ENCODE measurements at places on chromosomes 6 and 20.

DNA sequence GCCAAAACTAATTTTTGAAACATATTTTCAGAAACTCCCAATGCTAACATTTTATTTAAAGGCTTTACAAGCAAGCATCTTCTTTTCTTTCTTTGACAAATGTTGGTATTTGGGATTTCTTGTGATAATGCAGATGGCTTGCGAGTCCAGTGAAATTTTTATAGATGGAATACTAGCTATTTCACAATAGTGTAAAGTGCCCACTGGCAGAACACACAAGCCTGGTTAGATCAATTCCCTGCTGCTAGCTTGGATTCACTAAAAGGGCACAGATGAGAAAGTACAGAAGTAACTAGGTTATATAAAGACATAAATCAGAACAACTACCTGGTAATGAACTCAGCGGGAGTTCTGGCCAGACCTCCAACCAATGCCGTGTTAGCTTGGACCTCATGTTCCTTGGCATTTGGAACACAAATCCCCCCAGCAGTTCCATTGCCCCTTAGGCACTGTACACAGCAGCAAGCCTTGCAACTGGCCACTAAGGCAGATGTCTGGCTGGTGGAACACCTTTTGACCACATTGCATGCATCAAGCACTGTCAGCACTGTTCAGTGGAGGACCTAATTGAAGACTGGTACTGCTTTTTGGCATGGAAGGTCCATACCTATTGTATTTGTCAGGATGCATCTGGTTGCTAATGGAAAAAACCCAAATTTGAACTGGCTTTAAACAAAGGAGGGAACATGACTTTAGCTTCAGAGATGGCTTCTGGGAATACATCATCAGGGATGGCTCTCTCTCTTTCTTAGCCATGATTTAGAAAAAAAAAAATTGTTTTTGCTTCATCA lies 15.6 kb upstream of the ZFP64 start:
- no peak for DNase-seq

DNA sequence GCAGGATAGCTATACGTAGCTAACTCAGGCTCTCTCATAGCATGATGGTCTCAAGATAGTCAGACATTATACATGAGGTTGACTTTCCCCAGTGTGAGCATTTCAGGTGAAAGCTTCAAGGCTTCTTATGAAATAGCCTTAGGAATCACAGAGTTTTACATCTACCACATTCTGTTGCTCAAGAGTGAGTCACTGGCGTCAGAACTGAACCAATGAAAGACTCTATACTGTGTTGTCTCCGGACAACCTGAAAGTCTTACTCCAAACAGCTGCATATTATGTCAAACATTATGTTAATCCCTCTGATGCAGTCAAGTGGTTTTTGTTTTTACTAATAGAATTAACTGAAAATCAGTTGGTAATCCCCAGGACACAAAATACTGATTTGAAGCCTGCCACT lies 79.8 kb upstream of the TRDN start:
- no peak for DNase-seq

- DNase-seq: no peak
These were observed 16.1 kb upstream of the SIRPB2 start for GRCh38 chr20:1507276-1507675.

- DNase-seq: no peak
These were observed 33.7 kb downstream of the GJA10 start for GRCh38 chr6:89927791-89928550.

- peak; percentile 57 for DNase-seq
These were observed 13.2 kb downstream of the TMEM74B start for GRCh38 chr20:1171461-1172093.

GRCh38 chr6:13641315-13641714 lies 26.2 kb downstream of the NOL7 start:
- no peak for DNase-seq

Data from SJCRH30 (cell line).